ENCODE measurements at places on chromosomes 13 and 19.

- DNase-seq: no peak
These were observed 852.0 kb downstream of the DACH1 start for GRCh38 chr13:71015021-71015420.

- no peak for DNase-seq
These were observed 71.5 kb upstream of the ARHGEF7 start for GRCh38 chr13:111043575-111043982.

DNA sequence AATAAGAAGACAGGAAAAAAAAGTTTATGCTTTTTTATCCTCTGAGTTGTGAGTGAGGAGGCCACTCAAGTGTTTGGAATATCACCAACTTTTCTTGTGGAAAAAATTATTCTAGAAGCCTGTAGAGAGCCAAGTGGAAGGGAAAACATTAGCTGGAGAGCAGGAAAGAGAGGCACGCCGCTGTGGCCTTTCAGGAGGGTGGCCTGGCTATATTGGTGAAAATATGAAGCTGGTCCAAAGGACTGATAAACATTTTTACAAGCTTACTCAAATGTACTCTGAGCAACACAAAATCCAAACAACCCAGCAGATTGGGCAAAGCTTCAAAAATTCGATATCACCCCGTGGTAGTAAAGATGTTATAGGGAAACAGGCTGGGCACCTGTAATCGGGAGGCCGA, 2.3 kb upstream of the EIF3G start:
- DNase-seq: no peak

DNA sequence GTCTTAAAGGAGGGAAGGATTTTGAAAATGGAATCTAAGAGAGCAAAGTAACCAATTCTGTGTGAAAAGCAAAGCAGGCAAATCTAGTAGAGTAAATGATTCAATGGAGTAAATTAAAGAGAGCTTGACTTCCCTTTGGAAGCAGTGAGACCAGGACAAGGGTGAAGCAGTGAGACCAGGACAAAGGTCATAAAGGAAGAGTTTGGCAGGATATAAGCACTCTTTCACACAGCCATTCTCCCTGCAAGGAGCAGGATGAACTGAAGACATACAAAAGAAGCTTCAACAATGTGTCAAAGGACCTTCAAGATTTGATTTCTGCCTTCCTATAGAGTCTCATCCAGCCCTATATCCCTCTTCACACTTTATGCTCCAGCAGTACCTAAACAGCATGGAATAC, 123.8 kb downstream of the ENOX1 start:
- DNase-seq: no peak

DNA sequence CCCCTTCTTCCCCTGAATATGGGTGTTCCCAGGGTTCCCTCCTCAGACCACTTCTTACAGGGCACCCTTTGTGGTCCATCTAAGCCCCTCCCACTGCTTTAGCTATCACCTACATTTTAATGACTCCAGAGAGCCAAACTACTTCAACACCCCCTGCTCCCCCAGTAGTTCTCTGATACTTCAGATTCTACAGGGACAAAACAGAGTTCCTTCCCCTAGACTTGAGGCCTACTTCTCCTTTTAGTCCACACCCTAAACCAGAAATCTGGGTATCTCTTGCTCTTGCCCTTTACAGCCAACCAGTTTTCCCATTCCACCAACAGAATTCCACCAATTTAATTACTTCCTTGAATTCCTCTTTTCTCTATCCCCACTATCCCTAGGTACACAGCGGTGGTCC, 107.2 kb downstream of the KCNRG start:
- DNase-seq: no peak

- no peak for DNase-seq
These were observed at the start of gene KLK3 for GRCh38 chr19:50854636-50855410. TSS of gene KLK3 (plus strand) at chr19:50854915. CDS start at chr19:50854956, 41 bp downstream.
